ENCODE measurements at places on chromosomes 2 and 18. TPM values are rescaled to one million over a fixed set of nuclear protein-coding genes. Genes with fewer than 3 reads are reported as not detected.
A peak's percentile ranks its signal among the peaks of the same experiment; 100 is the strongest.

FAM237A gene
- total RNA-seq = not detected

DNA sequence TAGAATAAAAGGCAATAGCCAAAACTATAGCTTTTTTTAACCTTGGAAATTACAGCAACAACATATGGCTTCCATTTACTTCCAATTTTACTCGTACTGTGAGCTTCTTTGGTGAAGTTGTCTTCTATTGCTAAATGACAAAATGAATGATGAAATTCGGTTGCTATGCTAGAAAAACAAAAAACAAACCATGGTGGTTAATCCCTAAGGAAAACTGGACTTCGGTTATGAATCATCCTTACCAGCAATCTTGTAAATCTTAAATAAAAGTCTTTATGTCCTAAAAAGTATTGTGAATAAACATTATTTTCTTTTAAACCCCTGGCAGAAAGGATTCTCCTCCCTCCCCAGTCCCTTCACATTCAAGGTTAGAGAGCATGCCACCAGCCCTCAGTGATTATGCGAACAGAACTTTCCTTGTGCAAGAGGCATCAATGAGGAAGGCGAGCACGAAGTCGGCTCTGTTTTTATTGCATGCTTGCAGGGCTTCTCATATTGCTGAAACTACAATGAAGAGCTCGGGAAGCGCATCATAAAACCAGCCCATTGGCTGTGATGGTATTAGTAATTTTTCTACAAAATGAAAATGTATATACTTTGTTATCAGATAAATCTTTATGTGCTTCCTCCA is 62.9 kb downstream of the ZNF521 start:
- no peak overlapping the region for H3K4me3 ChIP-seq
- H3K4me1 ChIP-seq = peaks cover 23% of the 10 kb centered on the region
- H3K36me3 ChIP-seq = no peaks in the 10 kb centered on the region

GRCh38 chr2:54999182-54999581 is 51.1 kb downstream of the RTN4 start:
- peak overlapping the region; percentile 54 for H3K27ac ChIP-seq
- H3K4me3 ChIP-seq = no peak overlapping the region
- no peak for DNase-seq
- peaks cover 4% of the 10 kb centered on the region for H3K36me3 ChIP-seq
- no peaks in the 10 kb centered on the region for H3K27me3 ChIP-seq

DNA sequence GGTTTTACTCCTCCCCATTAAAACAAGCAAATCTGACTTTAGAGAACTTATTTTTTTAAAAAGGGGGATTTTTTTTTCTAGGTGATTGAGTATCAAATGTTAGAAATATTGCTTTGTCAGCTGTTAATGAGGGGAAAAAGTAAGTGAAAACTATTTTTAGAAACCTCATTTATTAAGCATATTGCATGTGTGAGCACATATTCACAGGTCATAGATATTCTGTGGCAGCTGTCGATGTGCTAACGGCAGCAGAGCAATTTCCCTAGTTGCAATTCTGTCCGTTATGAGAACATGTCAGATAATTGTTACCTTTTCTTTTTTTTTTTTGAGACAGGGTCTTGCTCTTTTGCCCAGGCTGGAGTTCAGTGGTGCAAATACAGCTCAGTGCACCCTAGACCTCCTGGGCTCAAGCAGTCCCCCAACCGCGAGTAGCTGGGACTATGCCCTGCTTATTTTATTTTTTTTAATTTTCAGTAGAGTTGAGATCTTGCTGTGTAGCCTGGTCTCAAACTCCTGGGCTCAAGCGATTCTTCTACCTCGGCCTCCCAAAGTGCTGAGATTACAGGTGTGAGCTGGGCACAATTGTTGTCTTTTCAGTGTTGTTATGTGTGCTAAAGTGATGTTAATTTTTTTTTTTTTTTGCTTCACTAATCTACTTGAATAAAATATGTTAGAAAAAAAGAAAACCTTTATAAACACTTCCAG is 69.8 kb downstream of the MTA3 start:
- no peak overlapping the region for H3K4me3 ChIP-seq
- peaks cover 20% of the 10 kb centered on the region for H3K4me1 ChIP-seq
- peaks cover 8% of the 10 kb centered on the region for H3K36me3 ChIP-seq

DNA sequence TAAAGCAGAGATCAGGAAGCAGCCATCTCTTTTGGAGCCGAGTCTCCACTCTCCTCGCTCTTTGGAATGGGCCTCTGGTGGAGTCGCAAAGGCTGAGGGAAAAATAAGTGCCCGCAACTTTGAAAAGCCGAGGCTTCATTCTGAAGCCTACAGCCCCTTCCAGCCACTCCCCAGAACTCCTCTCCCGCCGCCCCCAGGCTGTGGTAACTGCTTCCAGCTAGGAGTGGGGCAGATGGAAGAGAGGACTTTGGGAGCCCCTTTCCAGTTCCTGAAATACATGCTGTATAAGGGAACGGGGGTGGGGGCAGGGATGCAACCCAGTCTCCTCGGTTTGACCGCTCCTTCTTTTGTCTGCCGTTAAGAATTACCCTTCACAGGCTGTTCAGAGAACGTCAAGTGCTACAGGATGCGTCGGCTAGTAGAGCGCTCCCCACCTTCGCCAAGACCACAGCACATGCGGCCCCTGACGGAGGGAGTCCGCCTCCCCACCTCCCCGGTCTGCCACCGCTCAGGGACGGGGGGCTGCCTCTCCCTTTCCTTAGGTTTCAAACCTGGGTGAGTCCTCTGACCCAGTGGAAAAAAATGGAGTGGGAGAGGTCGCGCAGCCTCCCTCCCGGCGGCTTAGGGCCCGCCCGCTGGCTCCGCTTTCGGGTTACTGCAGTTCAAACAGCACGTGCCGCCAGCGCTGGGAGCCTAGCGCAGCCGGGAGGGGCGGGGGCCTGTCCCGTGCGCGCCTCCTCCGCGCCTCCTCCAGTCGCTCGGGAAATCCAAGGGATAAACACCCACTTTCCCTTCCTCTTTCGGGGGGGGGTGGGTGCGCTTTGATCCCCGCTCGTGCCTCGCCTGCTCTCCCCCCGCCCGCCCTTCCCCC is 4.9 kb downstream of the CYP26B1 start:
- DNase-seq = no peak
- H3K36me3 ChIP-seq = peaks cover 43% of the 10 kb centered on the region
- H3K27ac ChIP-seq = peak overlapping the region; percentile 99
- no peaks in the 10 kb centered on the region for H3K27me3 ChIP-seq
